ENCODE measurements at places on chromosomes 7 and 10.

DNA sequence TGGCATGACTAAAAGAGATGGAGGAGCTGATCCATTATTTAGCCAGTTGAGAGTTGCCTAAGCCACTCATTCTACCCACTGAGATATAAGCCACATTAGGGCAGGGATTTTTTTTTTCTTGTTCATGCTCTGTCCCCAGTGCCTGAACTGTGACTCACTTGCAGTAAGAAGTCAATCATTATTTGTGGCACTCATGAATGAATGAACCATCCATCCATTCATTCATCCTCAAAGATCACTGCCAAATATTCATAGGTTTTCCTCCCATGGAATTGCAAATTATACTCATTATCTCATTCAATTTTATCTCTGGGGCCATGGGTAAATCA, 22.8 kb upstream of the ARID5B start:
- DNase-seq, result no peak

DNA sequence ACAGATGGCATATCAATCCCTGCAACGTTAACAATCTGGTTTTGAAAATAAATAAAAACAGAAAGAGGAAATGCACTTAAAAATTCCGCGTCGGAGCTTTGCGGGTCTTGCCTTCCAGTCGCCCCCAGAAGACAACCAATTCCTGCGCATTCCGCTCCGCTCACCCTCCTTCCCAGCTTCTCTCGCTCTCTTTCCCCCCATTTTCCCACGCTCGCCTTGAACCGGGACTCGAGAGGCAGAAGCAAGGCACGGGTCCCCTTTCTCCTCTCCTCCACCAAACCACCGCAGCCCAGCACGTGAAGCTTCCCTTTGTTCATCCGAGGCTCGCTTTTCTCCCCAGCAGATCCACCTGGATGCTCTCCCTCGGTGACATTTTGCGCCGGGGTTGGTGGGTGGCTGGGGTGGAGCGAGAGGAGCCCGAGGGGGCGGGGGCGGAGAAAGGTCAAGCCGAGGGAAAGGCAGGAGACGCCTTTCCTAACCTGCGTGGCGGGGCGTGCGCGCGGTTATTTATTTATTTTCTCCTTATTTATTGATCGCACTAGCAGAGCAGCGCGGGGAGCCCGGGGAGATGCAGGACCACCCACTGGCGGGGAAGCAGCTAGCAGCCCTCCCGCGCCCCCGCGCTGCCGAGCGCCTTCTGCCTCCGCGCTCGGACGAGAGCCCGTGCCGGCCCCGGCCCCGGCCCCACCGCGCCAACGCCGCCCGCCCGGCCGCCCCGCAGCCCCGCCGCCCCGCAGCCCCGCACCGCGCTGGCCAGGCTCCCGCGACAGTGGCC, at the start of gene KCND2:
Gene KCND2 (plus strand): TSS at position 475 of the 775 bp plus-strand sequence.
- no peak for DNase-seq

DNA sequence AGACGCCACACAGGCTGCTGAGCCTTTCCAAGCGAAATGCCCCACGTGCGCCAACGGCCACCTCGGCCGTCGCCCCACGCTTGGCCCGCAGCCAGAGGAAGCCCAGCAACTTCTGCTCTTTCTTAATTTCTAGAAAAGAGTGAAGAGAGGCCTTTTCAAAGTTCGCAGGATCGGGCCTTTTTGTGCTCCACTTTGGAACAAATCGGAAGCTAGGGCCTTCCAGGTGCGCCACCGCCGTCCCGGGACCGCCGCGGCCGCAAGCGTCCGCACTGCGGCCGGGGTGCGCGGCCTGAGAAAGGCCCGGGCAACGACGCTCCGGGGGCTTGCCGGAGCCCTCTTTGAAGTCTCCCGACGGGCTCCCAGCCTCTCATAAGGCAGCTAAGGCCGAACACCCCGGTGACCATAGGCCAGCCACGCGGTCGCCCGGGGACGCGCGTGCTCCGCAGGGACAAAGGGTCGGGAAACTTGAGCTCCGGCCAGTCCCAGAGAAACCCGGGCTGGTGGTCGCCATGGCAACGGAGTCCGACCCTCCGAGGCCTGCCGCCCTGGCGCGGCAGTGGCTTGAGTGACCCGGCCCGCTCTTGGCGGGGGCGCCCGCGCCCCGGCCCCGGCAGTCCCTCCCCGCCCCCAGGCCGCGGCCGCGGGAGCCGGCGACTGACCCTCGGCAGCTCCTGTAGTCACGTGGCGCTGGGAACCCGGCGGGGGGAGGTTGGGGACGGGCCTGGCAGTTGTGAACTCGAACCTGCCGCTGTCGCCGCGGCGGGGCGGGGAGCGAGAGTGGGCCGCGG, at the start of gene REPIN1:
Gene REPIN1 (plus strand): TSS at position 727 of the 788 bp plus-strand sequence. CDS start 890 bp downstream, outside the sequence.
- peak; percentile 82 for DNase-seq

GRCh38 chr7:66535414-66536329, 93.0 kb upstream of the KCTD7 start:
- no peak for DNase-seq

GRCh38 chr7:99557196-99557607, 1.2 kb upstream of the ZNF655 start:
- DNase-seq, result no peak
